ENCODE measurements at places on chromosomes 3 and 15. TPM values are rescaled to one million over a fixed set of nuclear protein-coding genes. Genes with fewer than 3 reads are reported as not detected.
A peak's percentile ranks its signal among the peaks of the same experiment; 100 is the strongest.

- H3K4me1 ChIP-seq = peaks cover 17% of the 10 kb centered on the region
- H3K4me3 ChIP-seq = no peak overlapping the region
- no peak for DNase-seq
Measured at GRCh38 chr3:171306631-171307030, 153.6 kb downstream of the TNIK start.

DNA sequence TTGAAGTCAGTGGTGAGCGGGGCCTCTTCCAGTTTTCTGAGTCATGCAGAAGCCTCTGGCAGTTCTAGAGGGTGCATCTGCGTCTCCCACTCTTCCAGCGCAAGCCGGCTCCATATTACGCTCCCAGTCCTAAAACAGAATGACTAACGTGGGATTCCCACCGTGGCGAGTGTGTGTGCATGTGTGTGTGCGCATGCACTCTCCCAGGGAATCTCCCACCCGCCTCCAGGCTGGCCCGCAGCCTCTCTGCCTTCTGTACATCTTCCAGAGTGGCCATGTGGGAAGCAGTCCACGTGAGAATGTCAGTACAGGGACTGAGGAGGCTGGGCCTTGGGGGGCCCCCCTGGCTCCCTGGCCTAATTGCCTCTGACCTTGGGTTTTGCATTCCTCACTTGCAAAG lies 87.7 kb downstream of the LSM3 start:
- no peak overlapping the region for H3K4me3 ChIP-seq
- H3K27ac ChIP-seq = no peak overlapping the region
- DNase-seq = no peak
- H3K27me3 ChIP-seq = peaks cover 28% of the 10 kb centered on the region
- peaks cover 4% of the 10 kb centered on the region for H3K4me1 ChIP-seq
- no peaks in the 10 kb centered on the region for H3K36me3 ChIP-seq

- no peak overlapping the region for H3K4me3 ChIP-seq
- H3K27me3 ChIP-seq = no peaks in the 10 kb centered on the region
- H3K27ac ChIP-seq = peak overlapping the region; percentile 60
- DNase-seq = no peak
- peaks cover 12% of the 10 kb centered on the region for H3K36me3 ChIP-seq
- peaks cover 61% of the 10 kb centered on the region for H3K4me1 ChIP-seq
Measured at GRCh38 chr3:113741086-113741485, 5.0 kb downstream of the NAA50 start.

DNA sequence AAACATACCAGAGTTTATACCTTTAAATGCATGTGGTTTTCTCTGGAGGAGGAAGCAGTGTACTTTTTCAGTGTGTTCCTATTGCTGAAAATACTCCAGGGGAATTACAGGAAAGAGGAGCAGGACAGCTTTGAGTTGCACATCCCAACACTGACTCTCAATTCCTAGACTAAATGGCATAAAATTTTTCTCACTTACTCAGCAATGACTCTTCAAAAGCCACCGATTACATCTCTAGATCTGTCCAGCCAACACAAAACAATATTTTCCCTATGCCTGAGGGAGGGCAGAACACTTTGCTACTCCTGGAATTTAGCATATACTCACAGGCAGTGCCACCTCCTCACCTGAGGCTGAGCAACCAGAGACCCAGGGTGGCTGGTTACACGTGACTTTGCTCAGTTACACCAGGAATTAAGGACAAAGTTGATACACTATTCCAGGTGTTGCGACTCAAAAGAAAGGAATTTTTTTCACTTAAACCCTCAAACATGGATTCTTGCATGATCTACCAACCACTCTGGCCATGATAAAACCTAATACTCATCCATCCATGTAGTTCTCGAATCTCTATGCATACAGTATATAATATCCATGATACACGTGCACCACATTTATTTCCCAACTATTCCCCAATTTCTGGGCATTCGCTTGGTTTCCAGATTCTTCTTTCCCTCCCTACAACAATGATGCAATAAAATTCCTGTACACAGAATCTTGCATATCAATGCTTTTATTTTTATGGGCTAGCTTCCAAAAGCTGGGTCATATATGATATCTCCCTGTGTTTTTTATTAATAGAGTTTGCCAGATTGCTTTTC lies 194.6 kb downstream of the THRB start:
- H3K4me3 ChIP-seq = no peak overlapping the region
- no peaks in the 10 kb centered on the region for H3K4me1 ChIP-seq
- no peaks in the 10 kb centered on the region for H3K36me3 ChIP-seq
- no peak overlapping the region for H3K27ac ChIP-seq
- DNase-seq = no peak

- peaks cover 53% of the 10 kb centered on the region for H3K4me1 ChIP-seq
- H3K36me3 ChIP-seq = peaks cover 31% of the 10 kb centered on the region
- H3K4me3 ChIP-seq = peak overlapping the region; percentile 99
- DNase-seq = peak; percentile 69
- no peaks in the 10 kb centered on the region for H3K27me3 ChIP-seq
- peak overlapping the region; percentile 87 for H3K27ac ChIP-seq
Measured at GRCh38 chr15:34366271-34367065, 528 bp downstream of the LPCAT4 start.

DNA sequence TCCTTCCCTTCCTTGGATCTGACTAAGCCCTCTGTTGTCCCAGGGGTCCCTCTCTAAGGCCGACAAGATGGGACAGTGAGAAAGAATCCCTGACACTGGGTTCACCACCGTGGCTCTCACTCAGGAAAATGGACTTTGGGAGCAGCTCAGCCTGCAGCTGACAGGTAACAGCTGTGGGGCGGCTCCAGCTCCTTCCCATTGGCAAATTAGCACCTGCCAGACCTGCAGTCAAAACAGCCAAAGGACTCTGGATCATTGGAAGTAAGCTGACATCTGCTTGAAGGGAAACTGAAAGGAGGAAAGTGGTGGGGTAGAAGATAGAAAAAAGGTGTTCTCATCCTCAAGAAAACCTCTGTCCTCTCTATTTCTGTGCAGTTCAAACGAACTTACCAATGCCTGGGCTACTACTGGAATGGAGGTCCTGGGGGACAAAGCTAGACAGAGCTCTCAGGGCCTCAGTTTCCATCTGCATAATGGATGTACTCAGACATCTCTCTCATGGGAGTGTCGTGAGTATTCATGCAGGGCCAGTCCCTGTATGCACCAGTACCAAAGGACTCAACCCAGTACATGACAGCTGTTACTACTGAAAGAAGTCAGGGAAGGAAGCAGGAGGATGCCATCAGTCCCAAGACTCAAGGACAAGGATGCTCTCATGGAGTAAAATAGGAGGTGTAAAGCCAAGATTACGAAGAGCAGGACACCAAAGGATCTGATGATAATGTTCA lies 53.6 kb upstream of the DCLK3 start:
- no peak overlapping the region for H3K4me3 ChIP-seq
- no peaks in the 10 kb centered on the region for H3K36me3 ChIP-seq
- H3K4me1 ChIP-seq = no peaks in the 10 kb centered on the region
- peaks cover 2% of the 10 kb centered on the region for H3K27me3 ChIP-seq

GRCh38 chr3:89332793-89333192 lies 225.4 kb downstream of the EPHA3 start:
- no peak overlapping the region for H3K4me3 ChIP-seq
- H3K27ac ChIP-seq = no peak overlapping the region
- no peaks in the 10 kb centered on the region for H3K4me1 ChIP-seq
- no peaks in the 10 kb centered on the region for H3K27me3 ChIP-seq
- no peaks in the 10 kb centered on the region for H3K36me3 ChIP-seq
- no peak for DNase-seq

DNA sequence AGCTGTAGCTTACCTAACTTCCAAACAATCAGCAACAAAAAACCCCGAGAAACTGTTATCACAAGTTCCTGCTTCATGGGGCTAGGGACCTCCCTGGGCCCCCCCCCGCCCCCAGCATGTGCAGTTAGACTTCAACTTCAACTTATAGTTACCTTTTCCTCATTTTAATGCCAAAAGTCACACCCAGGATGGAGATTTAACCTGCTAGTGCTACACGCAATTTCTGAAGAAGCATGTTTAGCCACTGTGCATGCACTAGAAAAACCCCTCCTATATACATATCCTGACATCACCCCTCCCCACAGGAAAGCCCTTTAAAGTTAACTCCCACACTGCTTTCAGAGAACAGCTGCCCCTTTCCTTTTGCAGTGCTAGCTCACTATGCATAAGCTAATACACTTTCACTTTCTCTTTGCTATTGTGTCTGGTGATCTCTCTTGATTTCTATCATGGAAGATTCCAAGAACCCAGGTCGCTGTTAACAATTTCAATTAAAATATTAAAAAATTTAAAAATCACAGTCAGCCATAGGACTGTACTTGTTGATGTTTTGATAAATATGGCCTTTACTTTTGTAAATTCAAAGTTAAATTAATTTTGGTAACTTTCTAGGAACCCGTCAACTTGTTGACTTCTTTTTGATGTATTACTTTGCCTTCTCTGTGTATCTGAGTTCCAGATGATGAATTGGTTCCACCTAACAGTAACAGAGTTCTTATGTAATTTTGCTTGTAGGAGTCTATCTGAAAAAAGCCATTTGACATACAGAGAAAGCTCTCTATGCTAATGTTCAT lies 75.2 kb upstream of the ACAD9 start:
- no peaks in the 10 kb centered on the region for H3K27me3 ChIP-seq
- peaks cover 58% of the 10 kb centered on the region for H3K36me3 ChIP-seq
- DNase-seq = peak; percentile 70
- peaks cover 69% of the 10 kb centered on the region for H3K4me1 ChIP-seq
- peak overlapping the region; percentile 93 for H3K27ac ChIP-seq

GRCh38 chr3:128128251-128128650 lies 4.6 kb upstream of the RUVBL1 start:
- peaks cover 3% of the 10 kb centered on the region for H3K36me3 ChIP-seq
- peaks cover 14% of the 10 kb centered on the region for H3K4me1 ChIP-seq
- H3K27ac ChIP-seq = no peak overlapping the region
- H3K4me3 ChIP-seq = no peak overlapping the region
- H3K27me3 ChIP-seq = peaks cover 1% of the 10 kb centered on the region
- DNase-seq = no peak

DNA sequence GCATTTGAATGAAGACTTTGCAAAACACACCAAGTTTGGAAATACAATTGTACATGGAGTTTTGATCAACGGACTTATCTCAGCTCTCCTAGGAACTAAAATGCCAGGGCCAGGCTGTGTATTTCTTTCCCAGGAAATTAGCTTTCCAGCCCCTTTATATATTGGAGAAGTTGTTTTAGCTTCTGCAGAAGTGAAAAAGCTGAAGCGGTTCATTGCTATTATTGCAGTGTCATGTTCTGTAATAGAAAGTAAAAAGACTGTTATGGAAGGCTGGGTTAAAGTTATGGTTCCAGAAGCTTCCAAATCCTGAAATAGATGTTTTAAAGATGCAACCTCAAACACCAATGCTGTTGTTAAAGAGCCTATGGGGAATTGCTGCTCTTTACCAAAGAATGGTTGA lies 11.5 kb downstream of the HTD2 start:
- no peak overlapping the region for H3K4me3 ChIP-seq
- H3K4me1 ChIP-seq = no peaks in the 10 kb centered on the region
- H3K36me3 ChIP-seq = peaks cover 49% of the 10 kb centered on the region
- DNase-seq = no peak
- no peaks in the 10 kb centered on the region for H3K27me3 ChIP-seq

GRCh38 chr3:195768414-195768813 lies 43.3 kb downstream of the MUC4 start:
- peaks cover 6% of the 10 kb centered on the region for H3K27me3 ChIP-seq
- H3K27ac ChIP-seq = peak overlapping the region; percentile 14
- H3K4me3 ChIP-seq = no peak overlapping the region

DNA sequence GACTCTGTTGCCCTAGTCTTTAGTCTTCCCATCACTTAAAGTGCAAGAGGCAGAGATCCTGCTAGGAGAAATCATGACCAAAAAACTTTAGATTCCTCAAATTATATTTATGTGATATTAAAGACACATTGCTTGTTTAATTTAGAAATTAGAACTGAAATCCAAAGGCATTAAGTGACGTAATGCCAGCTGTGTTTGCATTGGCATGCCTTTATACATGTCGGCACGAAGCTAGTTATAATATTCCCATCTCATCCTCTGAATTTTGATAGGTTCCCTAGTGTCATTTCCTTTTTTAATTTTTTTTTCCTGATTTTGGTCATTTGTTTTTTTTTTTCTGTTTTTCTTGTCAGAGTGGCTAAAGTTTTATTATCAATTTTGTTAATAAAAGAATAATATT lies 203.5 kb upstream of the ZBTB20 start:
- DNase-seq = no peak
- H3K36me3 ChIP-seq = no peaks in the 10 kb centered on the region
- no peak overlapping the region for H3K4me3 ChIP-seq
- peaks cover 1% of the 10 kb centered on the region for H3K27me3 ChIP-seq
- H3K4me1 ChIP-seq = no peaks in the 10 kb centered on the region
- no peak overlapping the region for H3K27ac ChIP-seq

DNA sequence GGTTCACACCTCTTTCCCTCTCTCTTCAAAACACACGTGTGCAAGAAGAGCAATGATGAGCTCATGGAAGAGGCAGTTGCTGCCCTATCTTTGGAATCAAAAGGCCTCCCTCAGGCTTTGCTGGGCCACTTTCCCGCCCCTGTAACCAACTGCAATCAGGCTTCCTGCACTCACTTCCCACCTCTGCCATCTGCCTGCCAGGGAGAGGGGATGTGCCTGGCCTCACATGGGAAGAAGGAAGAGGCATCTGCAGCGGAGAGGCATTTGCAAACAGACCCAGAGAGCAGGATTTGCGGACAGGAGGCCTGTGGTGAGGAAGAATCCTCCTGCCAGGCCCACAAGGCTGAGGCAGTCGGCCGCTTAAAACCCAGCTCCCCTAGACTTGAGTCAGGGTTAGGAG lies 175.6 kb upstream of the ATP10A start:
- peaks cover 18% of the 10 kb centered on the region for H3K27me3 ChIP-seq
- H3K27ac ChIP-seq = no peak overlapping the region
- no peak overlapping the region for H3K4me3 ChIP-seq
- H3K36me3 ChIP-seq = no peaks in the 10 kb centered on the region
- H3K4me1 ChIP-seq = no peaks in the 10 kb centered on the region

DNA sequence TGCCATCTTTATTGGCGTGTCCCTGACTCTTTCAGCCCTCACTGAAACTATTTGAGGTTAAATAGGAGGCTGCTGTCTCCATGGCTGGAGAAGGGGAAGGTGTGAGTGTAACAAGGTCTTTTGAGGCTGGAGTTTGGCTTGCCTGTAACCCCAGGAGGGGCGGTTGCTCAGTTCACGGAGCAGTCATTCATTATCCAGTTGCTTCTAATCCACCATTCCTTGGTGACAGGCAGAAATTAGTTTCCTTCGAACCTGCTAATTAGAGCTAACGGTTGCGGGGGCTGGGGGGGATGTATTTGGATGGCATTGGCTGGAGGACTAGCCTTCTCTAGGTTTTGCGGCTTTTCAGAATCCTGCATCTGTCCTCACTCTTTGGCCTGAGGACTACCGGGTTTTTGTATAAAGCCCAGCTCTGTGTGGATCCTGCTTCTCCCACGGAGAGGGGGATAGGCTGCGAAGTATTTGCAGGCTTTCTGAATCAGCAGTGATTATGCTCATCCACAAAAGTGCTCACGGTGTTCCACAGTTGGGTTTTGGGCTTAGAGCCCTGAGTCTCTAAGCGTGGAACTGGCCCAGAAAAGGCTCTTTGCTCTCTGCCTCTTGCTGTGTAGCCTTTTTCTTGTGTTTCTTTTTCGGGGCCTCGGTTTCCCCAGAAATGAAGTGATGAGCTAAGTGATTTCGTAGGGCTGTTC lies 18.6 kb downstream of the FGD5 start:
- DNase-seq = no peak
- no peaks in the 10 kb centered on the region for H3K4me1 ChIP-seq
- peaks cover 38% of the 10 kb centered on the region for H3K27me3 ChIP-seq
- no peak overlapping the region for H3K4me3 ChIP-seq

KLHL6 gene
- total RNA-seq = 48.6 TPM

RTP4 gene
- total RNA-seq = 24.1 TPM

CCDC54 gene
- total RNA-seq = not detected

CKMT1A gene
- not detected for total RNA-seq

TPRG1 gene
- 9.7 TPM for total RNA-seq

LRRK1 gene
- total RNA-seq = 1.1 TPM

USP3 gene
- total RNA-seq = 68.7 TPM

TLR9 gene
- total RNA-seq = 0.55 TPM

C3orf33 gene
- total RNA-seq = 0.48 TPM
